ENCODE measurements at places on chromosomes 16 and 17. TPM values are rescaled to one million over a fixed set of nuclear protein-coding genes. Genes with fewer than 3 reads are reported as not detected.

- no peak for DNase-seq
Observed at GRCh38 chr17:72487731-72488494, 367.1 kb downstream of the SOX9 start.

- no peak for DNase-seq
Observed at GRCh38 chr16:19227643-19228042, 57.9 kb upstream of the CLEC19A start.

DNA sequence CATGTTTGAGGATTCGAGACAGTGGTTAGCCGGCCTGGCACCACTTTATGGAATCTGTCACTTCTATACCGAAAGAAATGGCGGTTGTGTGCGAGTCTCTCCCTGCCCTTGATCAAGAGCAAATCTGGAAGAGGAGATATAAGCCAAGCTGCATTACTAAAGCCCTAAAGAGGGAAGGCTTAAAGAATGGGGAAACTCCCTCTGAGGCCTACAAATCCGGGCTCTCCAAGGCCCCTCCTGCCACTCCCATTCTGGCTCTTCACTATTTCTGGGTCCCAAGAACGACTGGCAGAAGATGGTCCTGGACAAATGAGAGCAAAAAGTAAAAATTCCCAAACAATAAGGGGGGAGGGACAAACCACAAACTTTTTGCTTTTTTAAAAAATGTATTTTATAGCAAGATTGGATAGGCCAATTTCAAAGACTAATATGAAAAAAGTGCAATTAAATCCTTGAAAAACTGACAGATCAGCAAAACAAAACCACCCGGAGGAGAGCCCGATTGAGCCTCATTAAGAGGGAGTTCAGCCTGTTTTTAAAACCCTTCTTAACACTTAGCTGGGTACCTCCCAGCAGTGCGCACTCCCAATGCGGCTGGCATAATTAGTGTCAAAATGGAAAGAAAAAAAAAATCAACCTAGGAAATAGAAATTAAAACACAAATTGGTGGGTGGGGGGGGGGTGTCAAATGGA is 193.5 kb downstream of the ZFHX3 start:
- no peak for DNase-seq

DNA sequence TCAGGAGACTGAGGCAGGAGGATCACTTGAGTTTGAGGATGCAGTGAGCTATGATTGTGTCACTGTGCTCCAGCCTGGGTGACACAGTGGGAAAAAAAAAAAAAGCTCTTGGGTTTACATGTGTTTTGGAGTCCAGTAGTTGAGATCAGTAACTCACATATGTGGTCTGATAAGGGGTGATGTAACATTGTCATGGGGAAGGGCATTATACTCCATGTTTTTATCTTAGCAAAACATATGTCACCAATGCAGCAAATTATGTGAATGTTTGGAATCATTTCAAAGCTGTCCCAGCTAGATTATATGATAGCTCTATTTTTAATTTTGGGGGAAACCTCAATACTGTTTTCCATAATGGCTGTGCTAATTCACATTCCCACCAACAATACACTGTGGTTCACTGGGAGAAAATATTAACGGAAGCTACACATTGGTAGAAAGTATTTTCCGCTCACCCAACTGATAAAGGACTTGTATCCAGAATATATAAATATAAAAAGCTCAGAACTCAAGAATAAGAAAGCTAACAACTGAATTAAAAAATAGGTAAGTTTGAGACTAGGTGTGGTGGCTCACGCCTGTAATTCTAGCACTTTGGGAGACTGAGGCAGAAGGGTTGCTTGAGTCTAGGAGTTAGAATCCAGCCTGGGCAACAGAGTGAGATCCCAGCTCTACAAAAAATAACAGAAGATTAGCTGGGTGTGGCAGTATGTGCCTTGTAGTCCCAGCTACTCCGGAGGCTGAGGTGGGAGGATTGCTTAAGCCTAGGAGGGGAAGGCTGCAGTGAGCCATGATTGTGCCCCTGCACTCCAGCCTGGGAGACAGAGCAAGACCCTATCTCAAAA is 224.1 kb upstream of the TBX2 start:
- no peak for DNase-seq

DNA sequence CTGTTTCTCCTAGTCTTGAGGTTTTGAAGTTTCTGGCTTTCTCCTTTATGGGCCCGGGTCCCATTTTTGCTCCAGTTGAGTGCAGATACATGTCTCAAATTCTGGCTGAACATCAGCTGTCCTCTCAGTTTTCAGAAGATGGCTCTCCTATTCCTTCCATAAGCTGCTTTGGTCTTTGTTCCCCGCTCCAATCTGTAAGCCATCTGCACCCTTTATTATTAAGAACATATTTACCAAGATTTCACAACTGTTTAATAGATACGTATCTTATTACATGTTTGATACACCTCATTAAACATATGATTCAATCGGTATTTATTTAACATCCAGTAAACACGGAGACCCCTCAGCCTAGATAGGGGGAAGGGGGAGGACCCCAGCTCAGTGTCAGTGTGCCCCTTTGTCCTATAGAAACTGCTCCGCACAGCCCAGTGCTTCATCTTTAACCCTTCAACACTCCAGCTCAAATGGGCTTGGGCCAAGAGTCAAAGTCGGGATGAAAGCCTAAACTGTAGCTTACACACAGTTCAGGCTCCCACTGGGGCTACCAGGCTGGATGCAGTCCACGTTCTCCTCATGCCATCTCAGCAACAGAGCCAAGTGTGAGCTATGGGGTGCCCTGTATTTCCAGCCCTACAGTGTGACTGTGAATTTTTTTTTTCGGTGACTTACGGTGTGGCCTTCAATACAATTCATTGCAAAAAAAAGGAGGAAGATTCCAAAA is 166.0 kb upstream of the ZFHX3 start:
- DNase-seq: no peak

Gene GRAP
- polyA plus RNA-seq: 4.6 TPM
